Forelimb muscle (tissue), 1 donor: ENCODE measurements at places on chromosomes 6 and 20.

GRCh38 chr6:15894973-15895725 is 232.3 kb upstream of the DTNBP1 start:
- no peak for DNase-seq

DNA sequence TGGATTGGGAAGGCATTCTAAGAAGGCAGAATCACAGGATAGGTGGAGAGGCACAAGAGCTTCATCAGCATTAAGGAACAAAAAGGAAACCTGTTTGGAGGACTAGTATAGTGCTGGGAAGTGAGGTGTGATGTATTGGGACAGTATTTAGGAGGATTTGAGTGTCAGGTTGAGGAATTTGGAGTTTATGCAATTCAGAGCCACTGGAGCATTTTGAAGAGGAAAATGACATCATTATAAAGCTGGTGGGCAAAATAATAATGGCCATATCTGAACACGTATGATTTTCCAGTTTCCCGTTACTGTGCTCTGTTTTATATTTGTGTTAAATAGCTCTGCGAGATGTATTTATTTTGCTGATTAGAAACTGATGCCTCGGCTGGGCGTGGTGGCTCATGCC is 14.2 kb downstream of the NDUFAF5 start:
- DNase-seq, result no peak

GRCh38 chr6:129253727-129254126 is 370.8 kb downstream of the LAMA2 start:
- no peak for DNase-seq

DNA sequence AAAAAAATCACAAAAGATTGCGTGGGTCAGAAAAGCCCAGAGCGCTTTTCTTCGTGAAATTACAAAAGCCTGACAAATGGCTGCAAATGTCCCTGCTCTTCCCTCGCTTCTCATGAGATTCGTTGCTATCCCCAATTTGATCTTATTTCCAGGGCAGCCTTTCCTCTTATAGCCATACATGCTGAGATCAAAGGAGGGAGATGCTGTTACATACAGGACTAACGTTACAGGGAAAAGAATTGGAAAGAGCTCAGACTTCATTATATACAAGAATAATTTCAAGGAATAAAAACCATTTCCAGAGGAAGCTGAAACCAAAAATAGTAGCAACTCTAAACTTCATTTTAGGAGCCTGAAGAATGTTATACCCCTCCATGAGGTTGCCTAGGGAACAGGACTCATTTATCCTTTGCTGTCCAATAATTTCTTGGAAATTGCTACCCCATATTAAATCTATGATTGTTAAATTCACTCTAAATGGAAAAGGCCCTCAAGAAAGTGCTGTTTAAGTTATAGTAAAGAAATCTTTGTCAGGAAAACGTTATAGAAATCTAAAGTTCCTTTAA is 81.0 kb downstream of the METTL24 start:
- no peak for DNase-seq

GRCh38 chr6:35224720-35225119 is 11.0 kb downstream of the SCUBE3 start:
- no peak for DNase-seq

- no peak for DNase-seq
Observed at GRCh38 chr6:98581705-98582104, 252.7 kb upstream of the POU3F2 start.

- no peak for DNase-seq
Observed at GRCh38 chr6:82525775-82526495, 162.3 kb downstream of the TPBG start.

GRCh38 chr6:28898710-28898965 is 25.1 kb downstream of the TRIM27 start:
- no peak for DNase-seq

GRCh38 chr6:133835901-133836300 is 53.0 kb upstream of the TCF21 start:
- DNase-seq, result no peak

DNA sequence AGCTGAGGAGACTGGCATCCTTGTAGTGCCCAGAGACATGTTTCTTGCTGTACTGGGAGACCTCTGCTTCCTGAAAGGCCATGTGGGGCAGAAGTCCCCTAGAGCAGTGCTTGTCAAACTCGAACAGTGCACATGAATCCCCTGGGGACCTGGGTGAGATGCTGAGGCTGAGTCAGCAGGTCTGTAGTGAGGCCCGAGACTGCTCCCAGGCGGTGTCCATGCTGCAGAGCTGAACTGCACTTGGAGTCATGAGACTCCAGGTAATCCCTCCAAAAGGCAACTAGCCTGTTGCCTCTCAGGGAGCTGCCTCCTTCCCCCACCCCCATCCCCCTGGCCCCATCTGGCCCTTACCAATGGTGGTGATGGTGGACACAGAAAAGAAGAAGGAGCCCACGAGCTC is 3.7 kb downstream of the KCNK17 start:
- DNase-seq, result no peak

DNA sequence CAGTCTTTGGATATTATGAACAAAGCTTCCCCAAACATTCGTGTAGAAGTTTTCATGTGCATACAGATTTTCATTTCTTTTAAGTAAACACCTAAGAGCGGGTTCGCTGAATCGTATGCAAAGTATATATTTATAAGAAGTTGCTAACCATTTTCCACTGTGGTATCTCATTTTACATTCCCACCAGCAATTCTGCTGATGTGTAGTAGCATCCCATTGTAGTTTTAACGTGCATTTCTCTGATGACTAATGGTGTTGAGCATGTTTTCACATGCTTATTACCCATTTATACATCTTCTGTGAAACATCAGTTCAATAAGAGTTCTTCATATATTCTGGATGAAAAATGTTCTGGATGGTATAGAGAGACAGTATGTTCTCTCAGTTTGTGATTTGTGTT is 97.4 kb downstream of the IYD start:
- no peak for DNase-seq

DNA sequence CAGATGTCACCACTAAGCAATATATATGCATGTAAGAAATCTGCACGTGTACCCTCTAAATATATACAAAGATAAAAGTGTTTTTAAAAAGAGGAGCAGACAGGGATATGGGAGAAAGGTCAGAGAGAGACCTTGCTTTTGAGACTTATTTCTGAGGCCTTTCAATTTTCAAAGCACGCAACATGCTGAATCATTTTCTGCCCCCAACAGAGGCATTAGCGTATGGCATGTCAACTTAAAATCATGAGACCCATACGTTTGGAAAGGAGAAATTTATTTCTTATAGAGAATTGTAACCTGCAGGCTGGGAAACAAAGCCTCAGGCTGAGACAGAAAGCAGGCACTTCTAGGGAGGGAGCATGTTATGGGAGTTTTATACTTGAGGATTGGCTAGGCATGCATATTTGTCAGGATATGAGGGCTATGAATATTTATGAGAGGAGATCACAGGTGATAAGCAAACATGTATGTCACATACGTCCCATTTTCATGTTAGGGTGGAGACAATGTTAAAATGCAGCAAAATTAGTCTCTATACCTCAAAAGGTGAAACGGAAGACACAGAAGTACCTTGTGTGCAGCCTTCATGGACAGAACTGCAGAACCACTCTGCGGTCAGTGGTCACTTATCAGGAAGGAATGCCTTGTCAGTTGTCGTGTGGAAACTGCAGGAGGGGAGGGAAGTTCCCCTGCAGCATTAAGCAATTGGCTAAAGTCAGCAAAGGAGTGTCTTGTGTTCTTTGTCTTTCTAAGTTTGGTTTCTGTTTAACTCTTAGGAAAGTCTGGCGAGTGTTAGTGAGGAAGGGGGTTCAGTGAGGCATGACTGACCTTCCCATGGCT is 6.3 kb upstream of the GABRR2 start:
- no peak for DNase-seq

DNA sequence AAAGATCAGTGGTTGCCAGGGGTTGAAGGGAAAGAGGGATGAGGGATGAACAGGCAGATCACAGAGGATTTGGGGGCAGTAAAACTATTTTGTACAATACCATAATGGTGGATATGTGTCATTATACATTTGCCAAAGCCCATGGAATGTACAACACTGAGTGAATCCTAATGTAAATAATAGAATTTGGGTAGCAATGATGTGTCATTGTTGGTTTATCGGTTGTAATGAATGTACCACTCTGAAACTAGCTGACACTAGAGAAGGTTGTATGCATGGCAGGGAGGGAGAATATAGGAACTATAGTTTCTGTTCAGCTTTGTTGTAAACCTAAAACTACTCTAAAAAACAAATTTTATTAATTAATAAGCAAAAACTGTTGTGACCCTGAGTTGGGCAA is 17.8 kb upstream of the ASF1A start:
- DNase-seq, result no peak

DNA sequence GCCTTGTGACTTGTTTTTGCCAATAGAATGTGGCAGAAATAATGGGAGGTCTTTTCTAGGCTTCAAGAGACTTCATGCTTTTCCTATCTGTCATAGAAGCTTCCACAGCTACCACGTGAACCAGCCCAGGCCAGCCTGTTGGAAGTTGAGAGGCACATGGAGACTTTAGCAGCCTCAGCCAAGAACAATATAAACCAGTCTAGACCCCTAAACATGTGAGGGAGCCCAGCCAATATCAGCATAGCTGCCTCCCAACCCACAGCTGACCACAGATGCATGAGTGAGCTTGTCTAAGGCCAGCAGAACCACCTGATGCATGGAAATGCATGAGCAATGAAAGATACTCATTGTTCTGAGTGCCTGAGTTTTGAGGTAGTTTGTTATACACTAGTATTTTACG is 540.7 kb upstream of the BTBD3 start:
- DNase-seq, result no peak

DNA sequence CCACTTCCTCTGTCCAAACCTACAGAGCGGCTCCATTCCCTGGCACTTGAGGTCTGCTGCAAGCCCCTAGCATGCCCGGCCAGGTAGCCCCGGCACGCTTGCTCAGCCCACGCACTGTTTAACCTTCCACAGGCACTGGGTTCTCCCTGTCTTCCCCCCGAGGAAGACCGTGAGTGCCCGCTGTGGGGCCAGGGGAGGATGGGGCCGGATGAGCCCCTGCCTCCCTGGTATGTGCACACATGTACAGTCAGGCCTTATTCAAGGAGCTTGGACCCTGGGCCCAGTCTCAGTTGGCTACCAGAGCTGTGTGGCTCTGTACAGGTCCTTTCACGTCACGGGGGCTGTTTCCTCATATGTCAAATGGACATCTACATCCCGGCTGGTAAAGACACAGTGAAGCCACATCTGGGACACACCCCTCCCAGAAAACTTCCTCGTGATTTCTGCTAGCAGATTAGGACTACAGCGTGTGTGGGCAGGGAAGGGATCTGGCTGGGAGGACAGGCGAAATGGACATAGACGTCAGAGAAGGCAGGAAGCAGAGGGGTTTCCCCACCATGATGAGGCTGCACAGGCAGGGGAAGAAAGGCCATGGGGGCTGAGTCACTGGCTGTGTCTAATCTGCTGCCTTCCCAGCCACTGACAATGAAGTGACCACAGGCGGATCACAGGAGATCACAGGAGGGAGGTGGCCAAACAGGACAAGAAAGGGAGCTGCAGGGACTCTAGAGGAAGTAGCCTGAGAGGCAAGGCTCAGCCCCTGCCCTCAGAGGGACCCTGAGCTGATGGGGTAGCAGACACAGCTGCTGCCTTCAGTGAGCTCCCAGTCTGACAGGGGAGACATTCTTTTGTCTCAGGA is 62.9 kb downstream of the MRPL14 start:
- no peak for DNase-seq

DNA sequence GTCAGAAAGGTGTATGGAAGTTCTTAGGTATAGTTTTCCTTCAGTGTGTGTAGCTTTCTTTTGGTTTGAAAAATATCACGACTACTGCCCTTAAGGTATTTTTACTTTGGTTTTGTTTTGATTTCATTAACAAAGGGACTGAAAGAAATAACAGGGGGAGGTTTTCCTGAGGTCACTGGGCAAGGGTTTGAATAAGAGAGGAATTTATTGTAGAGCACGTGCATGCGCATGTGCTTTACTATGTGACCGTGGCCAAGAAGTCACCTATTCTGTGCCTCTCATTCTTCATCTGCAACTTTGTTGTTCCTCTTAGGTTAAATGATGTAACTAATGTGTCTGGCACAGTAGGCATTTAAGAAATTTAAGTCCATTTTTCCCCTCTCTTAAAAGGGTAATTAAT is 4.1 kb upstream of the MAN1A1 start:
- DNase-seq, result no peak

GRCh38 chr6:116827561-116828240 is 1.2 kb downstream of the GPRC6A start:
- DNase-seq, result no peak

GRCh38 chr6:39915866-39916265 is 18.4 kb downstream of the MOCS1 start:
- no peak for DNase-seq

DNA sequence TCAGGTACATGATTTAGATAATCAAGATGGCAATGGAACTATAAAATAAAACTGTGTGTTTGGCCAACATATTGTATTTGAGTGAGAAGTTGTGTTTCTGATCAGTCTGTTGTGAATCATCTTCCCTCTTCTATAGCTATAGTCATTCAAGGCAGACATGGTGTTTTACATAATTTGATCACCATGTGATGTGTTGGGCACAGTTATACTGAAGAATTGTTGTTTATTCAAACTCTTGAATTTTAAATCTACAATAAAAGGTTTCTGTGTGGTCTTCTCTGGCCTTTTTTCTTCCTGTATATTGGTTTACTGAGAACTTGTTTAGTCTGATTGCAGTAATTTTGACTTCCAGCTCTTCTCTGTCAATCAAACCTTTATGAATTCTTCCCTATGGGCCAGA is 4.4 kb downstream of the RNF182 start:
- no peak for DNase-seq

DNA sequence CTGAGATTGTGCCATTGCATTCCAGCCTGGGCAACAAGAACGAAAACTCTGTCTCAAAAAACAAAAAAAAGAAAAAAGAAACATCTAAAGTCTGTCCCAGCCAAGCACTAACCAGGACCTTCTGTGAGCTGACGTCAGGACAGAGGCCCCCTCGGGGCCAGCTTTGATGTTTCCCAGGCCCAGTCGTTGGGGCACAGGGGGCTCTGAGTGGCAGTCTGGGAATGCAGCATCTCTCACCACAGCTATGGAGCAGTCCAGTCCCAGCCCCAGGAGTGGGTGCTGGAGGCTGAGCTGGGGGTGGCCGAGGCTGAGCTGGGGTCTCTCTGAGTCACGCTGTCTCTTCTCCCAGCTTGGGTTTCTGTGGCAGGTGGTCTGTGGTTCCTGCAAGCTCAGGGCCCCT is 46.0 kb upstream of the SRF start:
- no peak for DNase-seq

GRCh38 chr20:25223179-25223661 is 24.7 kb upstream of the PYGB start:
- DNase-seq, result no peak

- no peak for DNase-seq
Observed at GRCh38 chr6:25404091-25404490, 124.9 kb downstream of the CARMIL1 start.

DNA sequence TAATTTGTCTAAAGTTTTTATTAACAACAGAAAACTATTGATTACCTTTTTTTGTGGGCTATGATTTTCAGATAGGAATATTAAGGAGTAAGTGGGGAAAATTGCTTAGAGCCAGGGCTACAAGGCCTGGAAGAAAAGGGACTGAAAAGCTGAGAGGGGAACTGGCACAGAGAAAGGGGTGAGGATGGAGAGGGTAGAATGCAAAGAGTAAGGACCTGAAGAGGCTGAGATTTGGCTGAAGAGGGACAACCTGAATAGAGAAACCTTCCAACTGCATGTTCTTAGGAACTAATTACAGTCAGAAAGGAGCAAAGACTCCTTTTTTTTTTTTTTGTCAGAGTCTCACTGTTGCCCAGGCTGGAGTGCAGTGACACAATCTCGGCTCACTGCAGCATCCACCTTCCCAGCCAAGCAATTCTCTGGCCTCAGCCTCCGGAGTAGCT is 16.7 kb downstream of the BTN2A1 start:
- DNase-seq, result no peak
